Stimulated activated CD4-positive, alpha-beta T cell treated with anti-CD3 and anti-CD28 coated beads, Interleukin-15, amount 100 ng/mL, for 48 hours (primary cell): ENCODE measurements at places on chromosomes 5 and 9.

- DNase-seq, result no peak
Measured at GRCh38 chr9:118659011-118659410, 710.2 kb downstream of the BRINP1 start.

DNA sequence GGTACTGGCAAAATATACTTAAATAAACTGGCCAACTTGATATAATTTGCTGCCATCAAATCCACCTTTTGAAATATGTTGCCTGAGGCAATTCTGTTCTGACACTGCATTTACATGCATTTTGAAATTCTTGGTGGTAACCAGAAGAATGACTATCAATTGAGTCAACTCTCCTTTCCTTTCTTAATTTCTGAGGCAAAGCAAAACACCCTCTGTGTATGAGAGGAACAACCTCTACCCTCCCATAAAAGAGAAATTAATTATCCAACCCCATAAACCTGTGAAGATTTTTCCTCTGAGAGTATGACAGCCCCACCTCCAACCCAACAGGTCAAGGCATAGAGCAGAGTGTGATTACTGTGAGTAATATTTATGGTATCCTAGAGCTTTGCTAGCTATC, 286.8 kb downstream of the NR2F1-AS1 start:
- no peak for DNase-seq

- DNase-seq, result no peak
Measured at GRCh38 chr5:115160975-115161475, 8.7 kb downstream of the TRIM36 start.

GRCh38 chr5:6458833-6459232, 10.2 kb downstream of the UBE2QL1 start:
- DNase-seq, result no peak

- no peak for DNase-seq
Measured at GRCh38 chr5:138661291-138661960, 86.2 kb upstream of the HSPA9 start.

GRCh38 chr9:13110766-13111417, 168.6 kb downstream of the MPDZ start:
- DNase-seq, result no peak

DNA sequence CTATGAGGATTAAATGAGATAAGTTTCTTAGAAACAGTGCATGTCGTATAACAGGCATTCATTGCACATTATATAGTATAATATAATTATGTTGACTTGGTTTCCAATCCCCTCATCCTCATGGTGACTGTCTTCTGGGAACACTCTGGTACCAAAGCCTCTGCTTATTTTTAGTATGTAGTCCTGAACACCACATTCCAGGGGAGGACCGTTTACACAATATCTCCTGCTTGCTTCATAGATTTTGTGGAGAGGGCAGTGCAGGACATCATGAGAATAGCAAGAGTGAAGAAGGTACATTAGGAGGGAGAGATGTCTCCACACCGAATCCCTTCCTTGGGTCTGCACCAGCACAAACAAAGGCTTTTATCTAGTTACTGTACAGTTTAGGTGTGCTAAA, 20.5 kb upstream of the BHMT start:
- no peak for DNase-seq

GRCh38 chr9:70407081-70407503, 7.4 kb downstream of the KLF9 start:
- DNase-seq, result no peak

DNA sequence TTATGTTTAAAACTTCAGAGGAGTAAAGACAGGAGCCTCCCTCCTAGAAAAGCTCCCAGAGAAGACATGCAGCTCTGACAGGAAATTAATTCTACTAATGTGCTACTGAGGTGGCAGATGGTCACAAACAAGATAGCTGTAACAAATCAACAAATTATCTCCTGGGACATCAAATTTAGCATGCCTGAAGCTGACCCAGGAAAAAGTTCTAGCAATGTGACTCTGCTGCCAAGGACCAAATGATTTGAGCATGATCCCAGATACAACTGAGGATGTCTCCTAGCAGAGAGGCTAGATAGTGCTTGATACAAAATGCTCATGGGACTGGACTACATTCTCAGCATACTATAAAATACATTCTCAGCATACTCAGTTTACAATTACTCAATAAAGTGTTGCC, 413.5 kb upstream of the SMC2 start:
- no peak for DNase-seq

DNA sequence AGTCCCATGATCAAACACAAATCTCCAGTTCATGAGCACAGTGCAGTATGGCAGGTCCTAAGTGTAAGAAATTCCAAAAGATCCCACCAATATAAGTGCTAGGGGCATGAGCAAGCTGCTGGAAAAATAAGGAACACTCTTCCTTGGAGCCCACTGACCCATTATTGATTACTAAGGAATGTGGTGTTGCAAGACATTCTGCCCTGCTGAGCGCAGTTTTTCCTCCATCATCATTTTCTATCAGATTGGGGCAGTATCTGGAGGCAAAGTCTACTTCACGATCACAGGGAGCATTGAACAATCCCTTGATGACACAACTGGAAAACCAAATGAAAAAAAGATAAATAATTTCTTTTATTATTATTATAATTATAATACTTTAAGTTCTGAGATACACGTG, 129.2 kb downstream of the UGCG start:
- no peak for DNase-seq

GRCh38 chr9:30688801-30689200, 1695.6 kb upstream of the ACO1 start:
- DNase-seq, result no peak

GRCh38 chr5:84383296-84383815, 1.3 kb downstream of the EDIL3 start:
- no peak for DNase-seq

GRCh38 chr9:118384531-118385100, 680.4 kb downstream of the TLR4 start:
- no peak for DNase-seq

DNA sequence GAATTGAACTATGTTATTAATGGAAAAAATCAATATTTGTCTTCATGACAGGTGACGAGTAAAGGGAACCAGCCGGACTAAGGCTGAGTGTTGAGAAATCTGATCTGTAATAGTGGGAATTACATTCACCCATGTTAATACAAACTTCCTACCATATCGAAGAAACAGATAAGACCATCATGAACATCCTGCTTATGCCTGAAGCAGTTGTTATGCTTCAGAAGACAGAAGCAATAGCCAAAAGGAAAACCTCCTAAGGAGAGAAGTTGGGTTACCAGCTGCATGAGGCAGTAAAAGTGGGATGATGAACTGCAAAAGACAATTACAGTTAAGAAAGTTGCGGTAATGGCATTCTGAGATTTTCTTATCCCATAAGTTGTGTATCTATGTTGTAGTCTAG, 281.5 kb downstream of the GABRB2 start:
- no peak for DNase-seq

DNA sequence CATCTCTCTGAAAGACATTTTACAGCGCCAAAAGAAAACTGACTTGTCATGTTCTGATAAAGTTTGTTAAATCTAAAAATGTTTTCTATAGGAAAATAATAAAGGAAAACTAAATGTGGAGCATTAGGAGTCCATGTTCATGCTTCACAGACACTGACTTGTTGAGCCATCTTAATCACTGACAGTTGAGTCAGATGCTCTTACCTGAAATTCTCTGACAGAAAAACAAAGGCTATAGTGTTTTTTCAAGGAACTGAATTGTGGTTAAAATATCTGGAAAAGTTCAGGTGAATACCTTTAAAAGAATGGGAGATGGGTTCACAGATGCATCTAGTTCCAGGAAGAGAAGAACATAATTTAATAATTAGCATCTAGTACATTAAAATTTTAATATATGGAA, 113.5 kb upstream of the SLC12A2 start:
- DNase-seq, result no peak

GRCh38 chr5:117433818-117434217, 859.2 kb upstream of the SEMA6A start:
- no peak for DNase-seq

DNA sequence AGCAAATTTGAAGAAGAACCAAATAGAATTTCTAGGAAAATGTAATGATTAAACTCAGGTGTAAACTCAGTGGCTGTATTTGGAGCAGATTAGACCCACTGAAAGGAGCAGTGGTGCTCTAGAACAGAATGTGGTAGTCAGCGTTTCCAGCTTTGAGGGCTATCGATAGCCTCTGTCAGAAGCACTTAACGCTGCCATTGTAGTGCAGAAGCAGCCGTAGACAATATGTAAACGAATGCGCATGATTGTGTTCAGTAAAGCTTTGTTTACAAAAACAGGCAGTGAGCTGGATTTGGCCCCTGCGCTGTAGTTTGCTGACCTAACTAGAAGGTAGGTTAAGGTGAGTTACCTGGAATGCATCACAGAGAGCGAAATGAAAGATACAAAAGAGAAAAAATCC, 72.0 kb downstream of the FAM78A start:
- DNase-seq, result no peak
